Midbrain (tissue), 1 donor: ENCODE measurements at places on chromosomes 2 and 18.

GRCh38 chr18:78376046-78376445, 603.6 kb upstream of the SALL3 start:
- DNase-seq = no peak

DNA sequence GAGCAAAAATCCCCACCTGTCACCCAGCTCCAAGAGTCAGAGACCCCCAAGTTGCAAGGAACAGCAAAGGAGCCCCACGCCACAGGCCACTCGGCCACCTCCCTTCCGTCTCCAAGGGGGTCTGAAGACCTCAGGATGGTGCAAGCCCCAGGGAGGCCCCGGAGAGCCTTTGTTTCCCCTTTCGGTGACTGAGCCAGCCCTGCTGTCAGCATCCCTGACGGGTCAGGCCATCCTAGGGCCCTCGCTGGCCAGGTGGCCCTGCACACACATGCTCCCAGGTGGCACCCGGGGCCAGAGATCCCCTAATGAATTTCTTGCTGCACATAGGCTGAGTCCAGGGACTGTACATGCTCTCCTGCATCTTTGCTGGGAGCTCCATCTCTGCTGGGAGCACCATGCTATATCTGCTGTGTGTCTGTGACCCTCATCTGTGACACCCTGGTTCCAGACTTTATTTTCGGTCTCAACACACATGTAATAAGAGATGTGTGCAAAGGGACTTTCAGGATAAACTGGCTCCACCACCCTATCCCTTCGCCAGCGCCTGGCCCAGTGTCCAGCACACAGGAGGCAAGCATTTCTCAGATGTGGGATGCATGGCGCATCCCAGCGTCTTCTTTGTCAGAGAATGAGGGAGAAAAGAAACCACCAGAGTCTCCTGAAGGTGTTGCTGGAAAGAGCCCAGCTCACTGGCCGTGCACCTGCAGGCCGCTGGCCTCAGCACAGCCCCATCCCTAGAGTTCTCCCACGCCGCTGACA, 27.4 kb downstream of the ADI1 start:
- no peak for DNase-seq

DNA sequence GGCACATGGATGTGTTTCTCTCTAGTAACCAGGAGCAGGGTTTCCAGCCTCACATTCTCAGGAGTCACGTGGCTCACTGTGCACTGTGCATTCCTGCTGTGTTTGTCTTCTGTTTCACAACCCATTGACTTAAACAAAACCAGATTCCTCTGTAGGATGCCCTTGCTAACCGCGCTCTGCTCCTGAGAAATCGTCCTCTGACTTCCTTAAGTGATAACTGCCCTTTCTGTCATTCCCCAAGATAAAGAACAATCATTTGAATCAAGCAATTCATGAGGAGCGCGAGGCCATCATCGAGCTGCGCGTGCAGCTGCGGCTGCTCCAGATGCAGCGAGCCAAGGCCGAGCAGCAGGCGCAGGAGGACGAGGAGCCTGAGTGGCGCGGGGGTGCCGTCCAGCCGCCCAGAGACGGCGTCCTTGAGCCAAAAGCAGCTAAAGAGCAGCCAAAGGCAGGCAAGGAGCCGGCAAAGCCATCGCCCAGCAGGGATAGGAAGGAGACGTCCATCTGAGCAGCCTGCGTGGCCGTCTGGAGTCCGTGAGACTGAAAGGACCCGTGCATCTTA, 60.2 kb downstream of the RALBP1 start:
- peak; percentile 64 for DNase-seq

DNA sequence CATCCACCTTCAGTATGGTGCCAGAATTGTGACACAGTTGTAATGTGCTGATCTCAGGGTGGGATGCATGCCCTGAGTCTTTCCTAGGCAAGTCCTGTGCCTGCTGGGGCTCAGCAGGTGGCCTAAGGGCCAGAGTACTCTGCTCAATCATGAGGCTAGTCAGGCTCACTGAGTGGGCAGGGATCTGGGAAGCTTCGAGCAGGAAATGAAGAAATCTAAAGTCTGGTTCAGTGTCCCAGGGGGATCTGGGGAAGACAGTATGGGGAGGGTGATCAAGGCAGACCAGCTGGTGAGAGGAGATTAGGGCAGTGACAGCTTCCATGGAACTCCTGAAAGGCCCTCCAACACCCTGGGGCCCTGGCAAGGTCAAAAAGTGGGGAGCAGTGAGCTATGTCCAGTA, 8.9 kb upstream of the ANKRD29 start:
- DNase-seq = no peak

DNA sequence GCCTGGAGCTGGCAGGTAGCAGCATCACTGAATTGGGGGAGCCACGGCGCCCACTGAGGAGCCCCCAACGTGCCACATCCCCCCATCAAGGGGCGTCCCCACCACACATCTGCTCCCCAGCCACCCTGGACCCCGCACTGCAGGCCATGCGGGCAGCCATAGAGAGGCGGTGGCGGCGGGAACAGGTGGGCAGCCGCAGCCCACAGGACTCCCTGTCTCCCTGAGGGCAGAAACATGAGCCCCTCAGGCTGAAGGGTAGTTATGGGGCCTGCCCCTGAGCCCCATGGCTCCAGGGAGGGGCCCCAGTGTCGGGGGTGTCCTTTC, 26.6 kb downstream of the CROCC2 start:
- no peak for DNase-seq

- DNase-seq = peak; percentile 44
These were observed 522.0 kb downstream of the SPAG16 start for GRCh38 chr2:213806125-213806726.

DNA sequence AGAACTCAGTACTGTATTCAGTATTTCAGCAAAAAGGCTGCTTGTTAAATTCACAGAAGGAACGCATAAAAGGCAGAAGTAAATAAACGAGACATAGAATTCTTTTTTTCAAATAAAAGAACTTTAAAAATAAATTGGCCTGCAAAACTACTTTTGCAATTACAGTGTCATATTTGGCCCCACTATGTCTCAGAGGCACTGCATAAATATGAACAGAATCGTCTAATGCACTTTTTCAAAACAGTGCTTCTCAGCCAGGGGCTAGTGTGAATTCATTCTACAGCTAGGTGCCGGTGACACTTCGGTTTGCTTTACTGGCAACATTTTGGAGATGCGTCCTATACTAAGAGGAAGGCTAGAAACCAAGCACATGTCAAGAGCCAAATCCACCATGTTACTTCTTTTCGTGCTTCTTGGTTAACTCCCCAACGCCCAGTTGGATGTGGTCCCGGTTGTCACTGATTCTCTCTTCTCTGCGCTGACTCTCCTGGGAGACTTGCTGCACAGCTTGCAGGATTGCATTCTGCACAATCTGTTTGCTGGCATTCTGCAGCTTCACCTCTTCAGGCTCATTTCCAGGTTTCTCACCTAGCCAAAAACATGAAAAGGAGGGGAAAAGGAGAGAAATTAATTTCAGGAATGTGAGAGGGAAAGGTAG, 51.8 kb downstream of the AKAIN1 start:
- DNase-seq = no peak

GRCh38 chr2:46814160-46814961, 101.2 kb downstream of the MCFD2 start:
- DNase-seq = no peak

DNA sequence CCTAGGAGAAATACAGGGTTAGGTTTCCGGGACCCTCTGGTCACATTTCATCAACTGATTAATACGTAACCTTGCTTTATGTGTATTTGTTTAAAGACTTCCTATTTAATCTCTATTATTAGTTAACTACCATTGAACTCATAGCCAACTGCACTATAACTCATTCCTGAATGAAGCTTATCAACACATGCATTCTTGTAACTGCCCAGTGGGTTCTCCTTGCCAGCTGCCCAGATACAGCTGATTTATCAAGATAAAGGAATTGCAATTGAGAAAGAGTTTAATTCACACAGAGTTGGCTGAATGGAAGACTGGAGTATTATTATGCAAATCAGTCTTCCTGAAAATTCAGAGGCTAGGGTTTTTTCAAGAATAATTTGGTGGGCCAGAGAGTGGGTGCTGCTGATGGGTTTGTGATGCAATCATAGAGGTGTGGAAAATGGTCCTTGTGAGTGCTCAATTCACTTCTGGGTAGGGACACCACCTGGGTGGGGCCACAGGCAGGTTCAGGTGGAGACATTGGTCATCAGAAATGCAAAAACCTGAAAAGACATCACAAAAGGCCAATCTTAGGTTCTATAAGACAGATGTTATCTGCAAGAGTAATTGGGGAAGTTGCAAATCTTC, 21.1 kb upstream of the NOSTRIN start:
- DNase-seq = no peak

GRCh38 chr2:19369341-19369955, 11.0 kb upstream of the OSR1 start:
- DNase-seq = no peak

DNA sequence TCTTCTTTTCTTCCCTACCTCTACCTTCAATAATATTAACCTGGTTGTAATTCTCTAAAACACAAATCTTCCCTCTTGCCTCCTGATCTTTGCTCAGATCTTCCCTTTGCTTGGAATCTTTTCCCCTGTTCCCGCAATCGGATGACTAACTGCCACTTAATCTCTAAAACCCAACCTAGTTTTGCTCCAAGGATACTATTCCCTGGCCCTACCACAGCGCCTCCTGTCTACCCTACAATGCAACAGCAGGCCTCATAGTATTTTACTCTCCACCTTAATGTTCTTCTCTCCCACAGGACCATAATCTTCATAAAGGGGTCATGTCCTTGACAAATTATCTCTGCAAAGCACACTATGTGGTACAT, 246.8 kb upstream of the TNP1 start:
- DNase-seq = no peak

DNA sequence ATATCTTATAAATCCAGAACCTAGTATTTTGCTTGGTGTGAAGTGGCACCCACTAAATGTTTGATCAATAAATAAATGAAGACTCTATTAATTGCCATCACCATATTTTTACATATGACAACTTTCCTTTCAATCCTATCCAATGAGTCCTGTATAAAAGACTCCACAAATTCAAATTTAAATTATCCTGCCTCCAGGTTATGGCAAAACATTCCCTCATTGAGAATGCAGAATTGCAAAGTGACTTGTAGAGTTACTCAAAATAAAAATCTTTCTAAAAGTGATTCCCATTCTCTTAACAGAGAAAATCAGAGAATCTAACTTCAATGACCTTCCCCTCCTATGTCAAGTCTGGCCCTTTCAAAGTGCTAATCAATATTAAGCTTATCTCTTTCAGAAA, 236.8 kb downstream of the GRB14 start:
- no peak for DNase-seq

DNA sequence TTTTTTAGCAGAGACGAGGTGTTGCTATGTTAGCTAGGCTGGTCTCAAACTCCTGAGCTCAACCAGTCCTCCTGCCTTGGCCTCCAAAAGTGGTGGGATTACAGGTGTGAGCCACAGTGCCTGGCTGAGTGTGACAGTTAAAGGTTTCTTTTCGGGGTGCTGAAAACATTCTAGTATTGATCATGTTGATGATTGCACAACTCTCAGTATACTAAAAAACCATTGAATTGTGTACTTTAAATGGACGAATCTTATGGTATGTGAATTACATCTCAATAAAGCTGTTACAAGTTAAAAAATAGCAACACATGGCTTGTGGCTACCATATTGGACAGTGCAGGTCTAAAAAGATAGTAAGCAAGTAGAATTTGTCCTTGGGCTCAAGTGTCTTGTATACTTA, 22.3 kb downstream of the PAPOLG start:
- no peak for DNase-seq

DNA sequence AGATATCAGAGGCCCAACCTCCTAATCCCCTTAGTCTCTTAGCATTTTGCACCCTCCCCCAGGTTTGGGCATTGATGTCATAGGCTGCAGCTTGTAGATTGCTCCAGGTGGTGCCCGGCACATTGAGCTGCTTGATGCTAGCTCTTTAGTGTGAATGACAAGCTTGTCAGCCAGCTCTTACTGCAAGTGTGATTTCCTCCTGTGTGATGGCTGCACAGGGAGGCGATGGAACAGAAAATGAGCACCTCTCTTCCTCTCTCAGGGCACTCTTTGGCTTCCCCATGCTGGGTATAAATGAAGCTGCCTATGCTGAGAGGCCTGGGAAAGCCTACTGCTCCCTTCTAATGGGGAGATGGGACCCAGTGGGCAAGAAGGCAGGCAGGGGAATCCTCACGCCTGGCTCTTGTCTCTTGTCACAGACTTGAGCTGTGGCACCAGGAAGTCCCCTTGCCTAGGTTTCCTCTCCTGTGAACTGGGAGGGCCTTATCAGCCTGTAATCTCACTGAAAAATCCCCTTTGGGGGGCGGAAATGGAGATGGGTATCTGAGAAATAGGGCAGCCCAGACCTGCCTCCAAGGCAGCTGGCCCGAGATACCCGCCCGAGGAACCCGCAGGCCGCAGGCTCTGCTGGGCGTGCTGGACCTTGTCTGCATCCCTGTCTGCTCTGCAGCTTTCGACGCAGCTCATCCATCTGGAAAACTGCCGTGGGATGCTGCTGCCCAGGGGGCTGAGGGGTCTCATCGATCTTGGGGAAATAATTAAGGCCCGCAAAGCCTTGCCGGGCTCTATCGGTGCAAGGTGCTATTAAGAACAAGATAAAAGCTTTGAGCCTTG, 163.5 kb upstream of the CXCR4 start:
- DNase-seq = no peak

- DNase-seq = peak; percentile 12
These were observed 53.4 kb downstream of the THADA start for GRCh38 chr2:43542285-43542933.

- DNase-seq = no peak
These were observed 328.0 kb upstream of the HS6ST1 start for GRCh38 chr2:128646691-128647090.

DNA sequence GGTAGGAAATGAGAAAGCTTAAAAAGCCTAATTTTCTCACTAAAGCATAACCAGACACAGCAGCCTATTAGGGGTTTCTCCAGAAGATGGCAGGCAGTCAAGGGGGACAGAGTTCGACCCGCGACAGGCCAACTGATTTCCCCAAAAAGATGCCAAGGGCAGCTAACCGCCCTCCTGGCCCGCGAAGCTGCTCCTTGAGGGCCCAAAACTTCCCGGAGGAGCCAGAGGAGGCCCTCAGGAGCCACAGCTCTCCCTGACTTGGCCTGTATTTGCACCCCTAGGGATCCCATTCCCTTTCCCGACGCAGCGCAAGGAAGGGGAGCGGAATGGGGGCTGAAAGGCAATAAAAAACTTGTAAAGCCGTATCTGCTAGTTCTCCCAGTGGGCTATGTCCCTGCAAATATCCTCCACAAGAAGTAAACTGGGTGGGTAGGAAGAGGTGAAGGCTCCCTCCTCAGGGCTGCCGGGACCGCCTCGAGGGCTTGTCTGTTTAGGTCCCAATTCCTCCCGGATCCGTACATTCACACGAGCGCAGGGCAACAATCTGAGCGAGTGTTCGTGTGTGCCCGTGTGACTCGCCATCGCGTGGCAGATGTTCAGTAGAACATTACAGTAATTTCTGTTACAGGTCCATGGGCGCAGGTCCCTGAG, 756 bp upstream of the NAGK start:
- no peak for DNase-seq

- DNase-seq = no peak
These were observed 35.8 kb downstream of the KATNAL2 start for GRCh38 chr18:46953195-46953594.

- no peak for DNase-seq
These were observed 121.4 kb upstream of the COPS8 start for GRCh38 chr2:236964291-236964690.

GRCh38 chr2:105711394-105711793, 33.3 kb upstream of the NCK2 start:
- no peak for DNase-seq

GRCh38 chr2:209985874-209986273, 16.6 kb upstream of the RPE start:
- no peak for DNase-seq

GRCh38 chr18:34787931-34788532, 77.9 kb downstream of the DTNA start:
- DNase-seq = peak; percentile 84
